ENCODE measurements at places on chromosomes 12 and 14.
A peak's percentile ranks its signal among the peaks of the same experiment; 100 is the strongest.

DNA sequence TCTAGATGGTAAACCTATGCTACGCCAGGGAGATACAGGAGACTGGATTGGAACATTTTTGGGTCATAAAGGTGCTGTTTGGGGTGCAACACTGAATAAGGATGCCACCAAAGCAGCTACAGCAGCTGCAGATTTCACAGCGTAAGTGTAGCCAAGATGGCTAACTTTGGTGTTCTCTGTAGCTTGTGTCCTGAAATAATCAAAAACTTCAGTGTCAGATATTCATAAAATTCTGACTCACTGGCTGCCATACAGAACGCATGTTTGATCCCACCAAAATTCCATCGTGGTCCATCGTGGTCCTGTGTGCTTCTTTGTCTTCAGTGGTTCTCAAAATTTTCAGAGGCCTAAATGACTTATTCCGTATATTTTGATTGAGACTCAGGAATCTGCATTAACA lies 1.3 kb downstream of the STRAP start:
- no peak for DNase-seq

GRCh38 chr12:50317203-50317602 lies 33.9 kb upstream of the LIMA1 start:
- no peak for DNase-seq

GRCh38 chr12:32031109-32031508 lies 71.9 kb downstream of the RESF1 start:
- DNase-seq: no peak

DNA sequence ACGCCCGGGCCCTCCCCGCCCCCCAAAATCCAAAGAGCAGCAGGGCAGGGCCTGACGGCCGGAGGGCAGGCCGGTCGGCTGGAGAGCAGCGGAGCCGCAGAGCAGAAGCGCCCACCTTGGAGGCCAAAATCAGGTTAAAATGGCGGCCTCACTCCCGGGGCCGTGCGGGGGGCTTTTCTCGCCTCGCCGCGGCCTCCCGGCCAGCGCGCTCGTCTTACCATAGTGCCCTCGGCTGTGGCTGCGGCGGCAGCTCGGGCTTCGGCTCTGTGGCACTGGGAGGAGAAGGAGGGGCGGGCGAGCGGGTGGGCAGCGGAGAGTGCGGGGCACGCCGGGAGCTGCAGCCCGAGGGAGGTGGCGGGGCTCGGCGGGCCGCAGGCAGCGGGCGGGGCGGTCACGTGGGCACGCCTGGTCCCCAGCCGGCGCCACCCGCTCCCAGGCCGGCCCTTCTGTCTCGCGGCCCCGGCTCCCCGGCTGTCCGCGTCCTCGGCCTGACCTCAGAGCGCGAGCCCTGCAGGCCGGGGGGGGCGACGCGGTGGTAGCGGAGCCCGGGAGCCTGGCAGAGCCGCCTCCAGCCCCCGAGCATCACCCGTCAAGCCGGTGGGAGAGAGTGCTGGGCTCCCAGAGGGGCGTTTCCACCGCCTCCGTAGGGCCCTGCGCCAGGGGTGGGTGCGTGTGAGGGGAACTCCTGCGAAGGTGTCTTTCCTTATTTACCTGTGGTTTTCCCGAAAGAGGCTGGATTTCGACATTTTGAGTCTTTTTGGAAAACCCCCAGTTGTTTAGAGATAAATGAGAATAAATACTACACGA lies at the start of gene CFL2:
CFL2 (minus strand) TSS at position 274 of the 807 bp plus-strand sequence; CDS start at position 221, 53 bp downstream.
- peak; percentile 87 for DNase-seq

DNA sequence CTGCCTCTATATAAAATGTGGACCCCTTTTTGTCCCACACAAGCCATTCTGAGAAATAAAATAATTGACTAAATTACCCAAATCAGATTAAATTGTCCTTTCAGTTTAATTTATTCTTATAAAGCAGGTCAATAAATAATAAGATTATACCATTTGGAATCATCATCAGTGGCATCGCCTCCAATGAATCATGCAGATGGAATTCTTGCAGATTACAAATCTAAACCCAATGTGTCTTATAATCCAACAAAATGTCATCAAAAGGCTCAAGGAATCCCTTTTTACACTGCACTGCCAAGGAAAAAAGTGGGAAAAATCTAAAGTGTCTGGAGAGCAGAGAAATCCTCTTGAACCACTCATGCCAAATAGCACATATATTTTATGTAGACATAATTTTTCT lies 138.2 kb upstream of the TSPAN8 start:
- no peak for DNase-seq

- DNase-seq: no peak
Observed at GRCh38 chr14:72692696-72693095, 201.2 kb downstream of the DPF3 start.

DNA sequence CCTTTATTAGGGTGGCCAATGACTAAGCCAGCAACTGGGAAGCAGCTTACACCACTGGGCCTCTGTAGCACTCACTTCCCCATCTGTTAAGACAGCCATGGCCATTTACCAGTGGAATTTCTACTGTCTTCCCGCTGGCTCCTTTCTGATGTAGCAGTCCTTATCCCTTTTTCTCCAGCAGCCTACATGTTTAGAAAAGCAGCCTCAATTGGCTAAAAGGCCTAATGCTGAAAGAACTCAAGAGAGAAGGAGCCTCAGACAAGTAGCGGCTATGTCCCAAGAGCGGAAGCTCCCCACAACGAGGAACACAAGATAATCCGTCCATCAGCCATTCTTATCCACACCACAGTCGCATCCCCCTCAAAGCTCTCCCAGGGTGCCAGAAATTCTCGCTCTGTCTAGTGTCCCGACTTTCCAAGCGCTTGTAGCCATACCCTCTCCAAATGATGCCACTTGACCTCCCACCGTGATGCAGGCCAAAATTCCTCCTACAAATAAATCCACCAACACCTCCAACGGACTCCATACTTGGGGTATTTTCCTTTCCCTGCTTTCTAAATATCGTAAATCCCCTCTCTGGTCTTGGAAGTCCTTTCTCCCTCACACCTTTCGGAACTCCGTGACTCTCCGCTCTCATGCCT lies 624 bp downstream of the M6PR start:
- no peak for DNase-seq

DNA sequence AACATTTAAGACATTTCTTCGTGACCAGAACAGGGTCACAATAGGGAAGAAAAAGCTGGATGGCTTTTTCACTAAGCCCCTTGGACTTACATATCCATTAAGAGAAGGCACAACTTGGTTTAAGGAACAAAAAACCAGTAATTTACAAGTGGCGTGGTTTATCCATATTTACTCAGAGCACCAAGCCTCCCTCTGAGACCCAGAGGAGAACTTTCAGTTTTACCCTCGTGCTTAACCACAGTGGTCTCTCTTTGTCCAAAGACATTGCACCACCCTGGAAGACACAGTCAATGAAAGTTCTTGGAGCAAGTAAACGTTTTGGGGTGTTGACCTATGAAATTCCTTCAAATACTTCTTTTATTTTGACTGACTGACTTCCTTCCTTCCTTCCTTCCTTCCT lies 52.5 kb downstream of the SSPN start:
- no peak for DNase-seq

DNA sequence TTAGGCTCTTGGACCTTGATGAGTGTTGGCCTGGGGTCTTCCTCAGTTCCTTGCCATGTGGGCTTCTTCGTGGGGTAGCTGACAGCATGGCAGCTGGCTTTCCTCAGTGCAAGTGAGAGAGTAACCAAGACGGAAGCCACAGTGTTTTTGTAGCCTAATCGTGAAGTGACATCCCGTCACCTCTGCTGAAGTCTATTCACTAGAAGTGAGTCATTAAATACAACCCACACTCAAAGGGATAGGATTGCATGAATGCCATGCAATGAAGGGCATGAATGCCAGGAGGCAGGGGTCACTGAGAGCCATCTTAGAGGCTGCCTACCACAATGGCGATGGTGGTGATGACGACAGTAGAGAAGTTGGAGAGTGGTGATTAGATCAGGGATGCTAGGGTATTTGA lies 13.5 kb upstream of the ASIC1 start:
- DNase-seq: no peak

GRCh38 chr12:32005496-32006125 lies 46.4 kb downstream of the RESF1 start:
- no peak for DNase-seq

GRCh38 chr12:26732005-26732908 lies 100.7 kb downstream of the ITPR2 start:
- DNase-seq: no peak

- DNase-seq: no peak
Observed at GRCh38 chr14:73280903-73281302, 43.6 kb downstream of the PAPLN start.

DNA sequence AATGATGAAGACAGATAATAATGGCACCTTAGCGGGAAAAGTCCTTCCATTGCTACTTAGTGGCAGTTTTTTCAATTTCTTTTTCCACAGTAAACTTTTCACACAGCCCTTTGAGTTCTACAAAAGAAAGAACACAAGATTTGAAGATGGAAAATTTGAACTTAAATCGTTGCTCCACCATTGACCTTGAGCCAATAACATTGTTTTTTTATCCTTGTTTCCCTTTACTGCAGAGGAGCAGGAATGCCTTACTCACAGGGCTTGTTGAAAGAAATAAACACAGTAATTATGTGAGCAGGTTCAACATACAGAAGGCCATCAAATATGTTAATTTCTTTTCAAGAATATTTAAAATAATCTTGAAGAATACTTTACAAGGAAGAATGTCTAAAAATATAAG lies 181.5 kb upstream of the KRR1 start:
- no peak for DNase-seq

GRCh38 chr14:30854492-30854891 lies 19.9 kb upstream of the COCH start:
- DNase-seq: no peak

DNA sequence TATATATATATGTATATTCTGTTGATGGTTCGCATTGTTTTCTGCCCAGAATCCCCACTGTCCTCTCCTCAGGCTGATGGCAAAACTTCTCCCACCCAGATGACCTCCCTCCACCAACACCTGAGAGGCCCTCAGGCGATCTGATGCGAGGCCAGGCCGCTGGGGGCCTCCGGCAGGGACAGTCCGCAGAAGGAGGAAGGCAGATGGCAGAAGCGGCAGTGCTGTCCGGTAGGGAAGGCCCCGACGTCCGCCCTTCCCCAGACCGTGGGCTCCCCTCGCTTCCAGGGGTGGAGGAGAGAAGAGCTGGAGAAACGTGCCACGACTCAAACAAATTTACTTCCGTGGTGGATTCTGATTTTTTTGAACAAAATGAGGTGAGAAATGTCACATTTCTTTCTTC lies 178.3 kb upstream of the RGS6 start:
- no peak for DNase-seq

- DNase-seq: peak; percentile 39
Observed at GRCh38 chr14:69005432-69006148, 26.5 kb upstream of the ACTN1 start.

GRCh38 chr12:7175493-7175892 lies 14.0 kb upstream of the PEX5 start:
- no peak for DNase-seq

GRCh38 chr12:109710205-109710746 lies 3.3 kb upstream of the FAM222A start:
- no peak for DNase-seq

DNA sequence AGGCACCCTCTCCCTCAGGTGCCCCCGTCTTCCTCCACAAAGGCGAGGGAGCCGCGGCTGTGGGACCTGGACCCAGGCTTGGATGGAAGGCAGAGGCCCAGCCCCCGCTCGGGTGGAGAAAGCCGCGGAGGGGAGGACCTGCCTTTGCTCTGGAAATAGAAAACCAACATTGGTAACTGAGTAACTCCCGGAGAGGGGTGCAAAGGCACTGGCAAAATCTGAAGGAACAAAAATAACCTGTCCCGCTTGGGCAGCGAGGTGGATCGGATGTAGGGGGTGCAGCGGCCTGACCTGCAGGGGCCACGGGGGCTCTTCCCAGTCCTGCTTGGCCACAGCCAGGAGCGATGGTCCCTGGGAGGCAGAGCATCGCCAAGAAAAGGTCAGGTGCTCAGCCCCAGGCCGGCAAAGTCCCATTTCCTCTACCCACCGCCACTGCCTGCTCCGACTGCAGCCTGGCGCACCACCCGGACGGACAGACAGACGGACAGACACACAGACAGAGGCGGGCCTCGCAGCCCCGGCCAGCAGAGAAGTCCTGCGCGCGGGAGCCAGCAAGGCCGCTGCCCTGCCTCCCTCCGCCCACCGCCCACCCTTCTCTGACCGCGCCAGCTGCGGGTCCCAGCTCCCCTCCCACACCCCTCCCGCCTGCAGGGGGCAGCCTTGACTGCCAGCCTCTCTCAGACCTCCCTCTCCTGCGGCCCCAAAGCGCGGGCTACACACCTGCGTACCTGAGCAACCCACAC lies 21.4 kb upstream of the TMEM106C start:
- DNase-seq: peak; percentile 39

DNA sequence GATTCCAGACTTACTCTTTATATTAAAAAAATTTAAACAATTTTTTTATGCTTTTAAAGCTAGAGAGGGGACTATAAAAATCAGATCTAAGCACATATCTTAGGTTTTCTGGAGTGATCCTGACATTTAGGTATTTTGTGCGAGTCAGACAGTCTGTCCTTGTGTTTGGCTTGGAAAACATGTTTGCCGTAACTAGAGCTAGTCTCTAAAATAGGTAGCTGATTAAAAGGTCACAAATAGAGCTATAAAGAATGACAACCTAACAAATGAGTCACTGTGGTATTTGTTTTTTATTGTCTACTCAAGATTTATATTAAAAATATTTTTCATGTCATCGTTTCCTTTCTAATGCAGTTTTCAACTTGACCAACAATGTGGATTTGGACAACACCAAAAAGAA lies 73.4 kb downstream of the MNAT1 start:
- no peak for DNase-seq

- DNase-seq: no peak
Observed at GRCh38 chr12:53539526-53539925, 32.2 kb upstream of the NPFF start.

GRCh38 chr12:76176940-76177339 lies 92.5 kb upstream of the NAP1L1 start:
- no peak for DNase-seq

- no peak for DNase-seq
Observed at GRCh38 chr14:24576182-24576581, at the start of gene CTSG. CTSG (minus strand) TSS chr14:24576250; CDS start chr14:24576223, 27 bp downstream.

GRCh38 chr12:7444076-7444475 lies at the start of gene CD163L1:
CD163L1 (minus strand) TSS chr12:7444153; CDS start chr12:7444127, 26 bp downstream.
- DNase-seq: no peak

- DNase-seq: no peak
Observed at GRCh38 chr14:97215263-97215969, 418.2 kb downstream of the VRK1 start.
